ENCODE measurements at places on chromosomes 4 and X.
A peak's percentile ranks its signal among the peaks of the same experiment; 100 is the strongest.

- DNase-seq: no peak
Observed at GRCh38 chr4:119587796-119588195, 40.8 kb downstream of the PDE5A start.

DNA sequence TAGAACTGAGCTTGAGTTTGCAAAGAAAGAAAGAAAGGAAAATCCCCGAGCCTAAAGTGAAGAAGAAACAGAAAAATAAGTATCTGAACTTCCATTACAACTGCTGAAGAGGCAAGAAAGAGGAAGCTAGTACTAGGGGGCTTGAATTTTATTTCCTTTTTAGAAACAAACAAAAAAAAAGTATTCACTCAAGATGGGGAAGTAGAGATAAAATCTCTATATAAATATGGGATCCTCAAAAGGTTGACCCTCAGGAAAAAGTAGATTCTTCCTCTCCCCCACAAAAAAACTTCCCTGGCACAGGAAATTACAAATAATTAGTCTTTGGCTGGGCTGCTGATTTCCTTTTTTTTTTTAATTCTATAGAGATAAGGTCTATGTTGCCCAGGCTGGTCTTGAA, 16.0 kb downstream of the LRBA start:
- DNase-seq: no peak

GRCh38 chrX:10685923-10686595, 65.7 kb upstream of the MID1 start:
- DNase-seq: no peak

DNA sequence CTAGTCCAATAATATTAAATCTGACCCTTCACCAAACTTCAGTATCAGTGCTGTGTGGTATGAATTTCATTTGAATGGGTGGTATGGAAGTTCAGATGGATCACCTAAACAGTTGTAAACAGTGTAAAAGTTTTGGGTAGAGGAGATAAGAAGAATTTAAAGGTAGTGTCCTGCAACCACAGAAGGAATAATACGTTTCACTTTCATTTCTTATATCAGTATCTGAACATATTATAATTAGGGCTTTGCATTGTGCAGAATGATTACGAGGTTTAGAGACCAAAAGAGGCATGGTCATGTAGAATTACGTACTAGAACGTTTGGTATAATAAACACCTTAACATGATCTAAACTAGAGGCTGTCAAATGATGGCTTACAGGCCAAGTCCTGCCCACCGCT, 116.1 kb downstream of the PDLIM5 start:
- no peak for DNase-seq

GRCh38 chr4:121943941-121944340, 7.9 kb downstream of the TRPC3 start:
- DNase-seq: no peak

DNA sequence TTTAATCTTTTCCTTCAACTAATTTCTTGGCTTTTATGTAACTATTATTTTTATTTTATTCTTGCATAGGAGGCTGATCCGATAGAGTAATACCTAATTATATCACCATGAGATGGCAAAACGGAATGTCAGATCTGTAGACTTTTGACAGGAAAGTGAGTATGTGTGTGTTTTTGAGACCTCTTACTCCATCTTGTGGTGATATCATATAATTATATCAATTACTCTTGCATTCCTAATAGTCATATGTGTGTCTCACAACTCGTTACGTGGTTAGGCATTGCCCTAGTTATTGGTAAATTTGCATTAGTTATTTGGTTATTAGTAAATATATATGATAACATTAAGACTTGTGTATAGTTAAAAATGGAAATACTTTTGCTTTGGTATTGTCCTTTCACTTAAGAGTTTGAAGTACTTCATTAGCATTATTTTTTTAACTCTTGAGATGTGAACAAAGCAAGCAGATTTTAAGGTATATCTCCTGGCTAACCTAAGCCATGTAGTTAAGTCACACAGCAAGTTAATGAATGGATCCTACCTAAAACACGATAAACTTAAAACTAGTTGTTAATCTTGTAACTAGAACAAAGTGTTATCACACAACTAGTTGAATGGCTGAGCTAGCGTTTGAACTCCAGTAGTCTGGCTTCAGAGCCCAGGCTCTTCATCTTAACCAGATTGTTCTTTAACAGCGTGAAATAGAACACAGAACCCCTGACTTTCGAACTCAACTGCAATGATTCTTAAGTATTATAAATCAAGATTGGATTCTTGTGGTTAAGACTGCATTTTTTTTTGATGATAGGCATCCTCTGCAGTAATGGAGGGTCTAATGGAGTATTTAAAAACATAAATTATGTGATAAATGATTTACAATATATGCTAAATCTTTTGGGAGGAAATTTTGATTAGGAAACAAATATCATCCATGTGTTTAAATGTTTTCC, 67.1 kb downstream of the PGRMC2 start:
- DNase-seq: peak; percentile 59

- DNase-seq: peak; percentile 43
Observed at GRCh38 chrX:54043541-54044125, 640 bp downstream of the PHF8 start.

GRCh38 chr4:151804821-151805220, 44.0 kb upstream of the GATB start:
- DNase-seq: no peak

- DNase-seq: no peak
Observed at GRCh38 chr4:16692961-16693506, 205.4 kb downstream of the LDB2 start.

DNA sequence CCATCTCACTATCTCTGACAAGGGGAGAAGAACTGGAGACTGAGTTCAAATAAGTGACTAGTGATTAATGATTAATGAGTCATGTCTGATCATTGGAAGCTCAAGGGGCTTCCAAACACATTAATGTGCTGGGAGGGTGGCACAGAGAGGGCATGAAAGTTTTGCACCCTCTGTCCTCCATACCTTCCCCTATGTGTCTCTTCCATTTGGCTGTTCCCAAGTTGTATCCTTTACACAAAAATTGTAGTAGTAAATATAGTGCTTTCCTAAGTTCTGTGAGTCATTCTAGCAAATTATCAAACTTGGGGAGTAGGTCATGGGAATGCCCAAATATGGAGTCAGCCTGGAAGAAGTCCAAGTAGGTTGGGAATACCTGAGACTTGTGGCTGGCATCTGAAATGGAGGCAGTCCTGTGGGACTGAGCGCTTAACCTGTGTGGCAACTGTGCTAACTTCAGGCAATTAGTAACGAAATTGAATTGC, 4.1 kb upstream of the FAM200B start:
- DNase-seq: peak; percentile 99

DNA sequence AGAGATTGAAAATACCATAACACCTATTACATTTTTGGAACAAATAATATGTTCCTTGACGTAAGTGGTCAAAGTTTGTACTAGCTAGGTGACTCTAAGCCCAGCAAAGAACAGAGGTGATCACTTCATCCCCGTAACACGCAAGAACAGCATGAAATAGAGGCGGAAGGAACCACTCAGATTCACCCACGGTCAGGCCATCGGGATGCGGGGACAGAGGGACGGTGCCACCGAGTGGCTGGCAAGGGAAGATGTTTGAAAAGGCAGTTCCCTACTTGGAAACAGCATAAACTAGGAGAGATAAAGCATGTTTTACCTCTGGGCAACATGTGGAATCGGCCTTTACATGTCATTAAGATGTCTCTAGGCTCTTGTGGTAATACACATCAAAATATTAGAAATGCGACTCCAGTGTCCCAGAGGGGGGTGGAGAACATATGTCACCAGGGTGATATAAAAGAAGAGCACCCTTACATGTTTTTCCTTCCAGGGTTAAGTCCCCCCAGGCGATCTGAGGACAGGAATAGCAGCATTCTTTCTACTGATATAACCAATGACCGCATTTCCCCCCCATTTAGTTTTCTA, 84.0 kb downstream of the PHKA2 start:
- no peak for DNase-seq

DNA sequence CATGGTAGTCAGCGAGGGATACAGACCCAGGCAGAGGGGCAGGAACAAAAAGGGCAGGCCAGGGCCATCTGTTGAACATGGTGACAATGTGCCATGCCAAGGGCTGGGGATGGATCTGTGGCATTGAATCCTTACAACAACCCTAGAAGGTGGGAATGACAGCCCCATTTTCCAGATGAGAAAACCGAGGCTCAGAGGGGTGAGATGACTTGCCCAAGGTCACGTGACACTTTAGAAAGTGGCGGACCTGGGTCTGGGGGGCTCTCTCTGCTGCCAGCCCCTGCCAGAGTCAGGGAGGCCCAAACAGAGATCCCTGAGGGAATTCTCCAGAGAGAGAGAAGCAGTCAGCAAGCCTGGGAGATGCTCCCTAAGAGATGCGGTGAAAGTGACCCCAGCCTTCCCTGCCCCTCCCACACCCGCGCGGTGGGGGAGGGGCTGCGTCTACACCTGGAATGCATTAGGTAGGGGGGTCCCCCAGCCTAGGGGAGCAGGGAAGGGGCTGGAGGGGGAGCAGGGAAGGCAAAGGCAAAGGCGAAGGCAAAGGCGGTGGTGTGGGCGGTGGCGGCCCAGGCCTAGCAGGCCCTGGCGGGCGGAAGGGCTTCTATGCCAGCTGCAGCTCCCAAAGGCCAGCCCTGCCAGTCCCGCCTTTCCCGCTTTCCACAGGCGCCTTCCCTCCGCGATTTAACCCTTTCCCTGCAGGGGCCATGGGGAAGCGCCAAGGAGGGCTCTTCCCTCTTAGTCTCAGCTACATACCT, 13.0 kb downstream of the FGD1 start:
- DNase-seq: no peak

- peak; percentile 80 for DNase-seq
Observed at GRCh38 chr4:94757192-94758140, at the start of gene BMPR1B. Gene BMPR1B, plus strand, starts transcription at chr4:94757955. Its CDS starts 346,470 bp downstream, at chr4:95104425.

GRCh38 chr4:134215620-134216344, 14.2 kb upstream of the PABPC4L start:
- DNase-seq: no peak

DNA sequence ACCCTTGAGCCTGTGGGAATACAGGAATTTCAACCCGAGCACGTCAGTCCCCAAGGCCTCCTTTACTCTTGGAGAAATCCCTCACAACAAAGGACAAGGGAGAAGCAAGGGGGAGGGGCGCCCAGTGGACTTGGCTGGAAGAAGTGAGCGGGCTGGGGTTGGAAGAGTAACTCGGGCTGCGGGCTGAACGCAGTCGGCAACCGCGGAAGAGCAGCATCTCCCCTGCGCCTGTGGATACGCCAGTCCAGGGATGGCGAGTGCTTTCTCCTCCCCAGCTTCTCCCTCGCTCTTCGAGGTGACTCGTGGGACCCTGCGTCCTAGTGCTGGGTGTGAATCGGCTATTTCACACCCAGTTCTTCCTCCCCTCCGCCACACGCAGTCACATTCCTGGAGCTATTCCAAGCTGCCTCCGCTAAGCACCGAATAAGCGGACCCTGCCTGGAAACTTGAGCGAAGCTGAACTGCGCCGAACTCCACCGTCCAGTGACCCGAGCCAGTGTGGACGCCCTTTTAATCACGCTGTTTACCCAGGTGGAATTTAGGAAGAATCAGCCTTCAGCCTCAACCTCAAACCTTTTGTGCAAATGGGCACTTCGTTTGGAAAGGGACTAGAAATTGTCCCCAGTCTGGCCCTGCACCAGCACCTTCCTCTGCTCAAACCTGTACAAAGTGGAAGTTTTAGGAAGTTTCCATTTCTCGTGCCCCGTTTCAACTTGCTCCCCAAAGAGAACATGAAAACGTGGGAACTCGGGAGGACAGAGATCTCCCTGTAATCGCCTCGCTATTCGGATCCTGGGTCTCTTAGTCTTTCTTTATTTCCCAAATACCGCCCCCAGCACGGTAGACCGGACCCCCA, 64.3 kb upstream of the WDR17 start:
- DNase-seq: peak; percentile 30

DNA sequence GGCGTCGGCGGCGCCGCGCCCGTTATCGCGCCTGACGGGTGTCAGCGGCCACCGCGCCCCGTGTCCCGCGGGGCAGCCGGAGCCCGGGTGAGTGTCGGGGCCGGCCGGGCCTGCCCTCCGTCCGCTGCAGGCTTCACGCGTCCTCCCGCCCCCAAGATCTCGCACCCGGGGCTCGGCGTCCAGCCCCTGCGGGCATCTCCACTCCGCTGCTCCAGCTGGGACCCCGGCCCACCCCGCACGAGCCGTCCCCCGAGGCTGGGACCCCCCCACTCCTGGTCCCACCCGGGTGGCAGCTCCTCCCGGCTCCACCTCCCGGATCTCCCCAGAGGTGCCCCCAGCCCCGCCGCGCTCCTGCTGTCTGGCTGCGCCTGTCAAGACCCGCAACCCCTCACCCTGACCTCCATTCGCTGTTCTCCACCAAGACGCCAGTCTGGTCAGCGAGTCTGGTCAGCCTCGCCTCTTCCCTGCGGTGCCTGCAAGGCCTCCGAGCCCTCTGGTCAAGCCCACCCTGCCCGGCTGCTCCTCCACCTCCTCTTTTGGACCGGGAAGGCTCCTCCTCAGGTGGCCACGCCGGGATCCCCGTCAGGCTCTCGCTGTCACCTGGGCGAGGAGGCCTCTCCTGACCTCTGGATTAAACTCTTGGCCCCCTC, 66.0 kb upstream of the NKX1-1 start:
- DNase-seq: no peak

GRCh38 chr4:76203541-76203940, 10.1 kb downstream of the SCARB2 start:
- no peak for DNase-seq

DNA sequence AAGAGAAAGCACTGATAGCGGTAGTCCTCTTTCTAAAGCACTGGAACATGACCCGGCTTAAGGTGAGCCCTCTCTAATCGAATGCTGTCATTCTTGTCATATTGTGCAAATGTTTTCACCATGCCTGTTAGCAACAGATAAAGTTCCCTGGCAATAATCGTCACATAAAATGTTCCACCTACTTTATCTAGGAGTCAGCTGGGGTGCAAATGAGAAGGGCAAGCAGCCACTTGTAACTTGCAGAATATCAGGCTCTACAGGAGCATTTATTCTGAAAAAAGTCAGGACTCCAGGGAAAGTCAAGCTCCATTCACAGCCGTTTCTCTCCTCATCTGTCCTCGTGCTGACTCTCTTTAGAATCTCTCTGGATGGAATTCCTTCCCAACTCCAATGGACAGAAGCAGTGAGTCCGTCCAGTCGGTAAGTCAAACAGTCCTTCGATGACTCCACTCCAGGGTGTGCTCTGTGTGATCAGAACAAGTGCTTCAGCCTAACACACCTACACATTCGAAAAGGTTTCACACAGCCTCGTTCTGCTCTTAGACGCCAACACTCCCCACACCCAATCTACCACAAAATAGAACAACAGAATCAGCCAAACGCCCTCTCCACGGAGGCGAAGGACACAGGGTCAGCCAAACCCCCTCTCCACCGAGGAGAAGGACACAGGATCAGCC, 101.7 kb upstream of the FRG1 start:
- DNase-seq: no peak
